ENCODE measurements at places on chromosomes 6 and 20.

- DNase-seq = no peak
These were observed 557.6 kb upstream of the MARCKS start for GRCh38 chr6:113299531-113299930.

DNA sequence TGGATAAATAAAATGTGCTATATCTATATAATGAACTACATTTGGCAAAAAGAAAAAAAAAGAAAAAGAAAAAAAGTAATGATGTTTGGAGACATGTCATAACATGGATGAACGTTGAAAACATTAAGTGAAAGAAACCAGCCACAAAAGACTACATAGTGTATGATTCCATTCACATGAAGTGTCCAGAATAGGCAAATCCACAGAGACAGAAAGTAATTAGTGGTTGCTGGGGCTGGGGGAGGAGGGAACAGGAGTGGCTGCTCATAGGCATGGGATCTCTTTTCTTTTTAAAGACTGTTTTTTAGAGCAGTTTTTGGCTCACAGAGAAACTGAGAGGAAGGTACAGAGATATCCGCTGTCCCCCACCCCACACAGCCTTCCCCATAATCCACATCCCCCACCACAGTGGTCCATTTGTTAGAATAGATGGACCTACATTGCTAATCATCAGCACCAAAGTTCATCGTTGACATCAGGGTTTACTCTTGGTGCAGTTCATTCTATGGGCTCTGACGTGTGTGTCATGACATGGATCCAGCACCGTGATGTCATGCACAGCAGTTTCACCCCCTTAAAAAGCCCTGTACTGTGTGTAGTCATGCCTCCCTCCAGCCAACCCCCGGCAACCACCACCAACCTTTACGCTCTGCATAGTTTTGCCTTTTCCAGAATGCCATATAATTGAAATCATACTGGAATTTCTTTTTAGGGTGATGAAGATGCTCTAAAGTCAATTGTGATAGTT lies 240.9 kb upstream of the RREB1 start:
- DNase-seq = no peak

DNA sequence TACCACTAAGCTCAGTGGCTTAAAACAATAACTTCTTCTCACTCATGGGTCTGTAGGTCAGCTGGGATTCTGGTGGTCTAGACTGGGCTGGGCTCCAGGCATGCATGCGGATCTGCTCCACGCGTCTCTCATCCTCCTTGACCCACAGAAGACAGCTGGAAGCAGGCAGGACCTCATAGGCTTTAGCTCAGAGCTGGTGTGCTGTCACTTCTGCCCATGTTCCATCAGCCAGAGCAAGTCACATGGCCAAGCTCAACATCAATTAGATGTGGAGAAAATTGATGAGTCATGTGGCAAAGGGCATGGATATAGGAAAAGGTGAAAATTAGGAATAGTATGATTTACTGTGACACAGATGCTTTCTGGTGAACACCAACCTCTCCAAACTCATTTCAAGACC lies 57.4 kb upstream of the PSMF1 start:
- DNase-seq = no peak

GRCh38 chr20:313948-314347 lies 11.4 kb upstream of the SOX12 start:
- no peak for DNase-seq

- no peak for DNase-seq
These were observed 262.8 kb downstream of the TBC1D7 start for GRCh38 chr6:13065581-13065980.

- peak; percentile 59 for DNase-seq
These were observed 212.3 kb downstream of the ERMARD start for GRCh38 chr6:169963581-169964297.
